Skeletal muscle cell (primary cell): ENCODE measurements at places on chromosomes 5 and 9.

DNA sequence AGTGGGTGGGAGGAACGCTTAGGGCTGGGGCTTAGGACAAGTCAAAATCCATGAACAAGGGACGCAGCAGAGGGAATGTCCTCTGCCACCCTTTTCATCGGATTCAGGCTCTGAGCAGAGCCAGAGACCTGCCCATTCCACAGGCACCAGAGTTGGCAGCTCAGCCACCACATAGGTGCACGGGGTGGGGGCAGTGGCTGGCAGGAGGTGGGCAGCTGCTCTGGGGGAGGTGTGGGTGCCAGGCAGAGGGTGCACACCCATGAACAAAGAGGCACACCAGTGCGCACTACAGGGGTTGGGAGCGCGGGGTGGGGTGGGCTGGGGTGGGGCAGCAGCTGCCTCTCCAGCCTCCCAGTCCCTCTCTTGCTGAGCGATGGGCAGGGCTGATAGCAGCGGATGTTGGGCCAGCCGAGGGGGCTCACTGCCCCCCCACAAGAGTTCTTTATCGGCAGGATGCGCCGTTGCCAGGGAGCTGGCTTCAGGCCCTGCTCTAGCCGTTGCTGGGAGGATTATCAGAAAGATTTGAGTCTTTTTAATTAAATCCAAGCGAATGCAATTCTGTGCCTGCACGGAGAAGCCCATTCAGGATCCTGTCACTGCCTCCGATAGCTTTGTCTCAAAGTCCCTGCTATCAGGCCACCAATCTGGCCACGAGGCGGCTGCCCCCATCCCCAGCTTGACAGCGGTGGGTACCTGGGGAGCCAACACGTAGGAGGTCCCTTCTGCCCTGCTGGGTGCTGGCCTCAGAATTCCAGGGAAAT lies 64.3 kb upstream of the LMX1B start:
- DNase-seq: no peak

GRCh38 chr5:157575381-157576020 lies at the start of gene ADAM19:
Gene ADAM19, minus strand, starts transcription at chr5:157575775. Its CDS starts 79 bp downstream, at chr5:157575696.
- DNase-seq: no peak

- no peak for DNase-seq
Observed at GRCh38 chr5:159430361-159431012, 100.2 kb upstream of the IL12B start.

- DNase-seq: peak; percentile 97
Observed at GRCh38 chr5:167945542-167946384, 345.7 kb upstream of the WWC1 start.

- no peak for DNase-seq
Observed at GRCh38 chr9:121860213-121860612, 208.8 kb downstream of the DAB2IP start.

GRCh38 chr5:158802941-158803341 lies 296.8 kb downstream of the EBF1 start:
- peak; percentile 44 for DNase-seq

DNA sequence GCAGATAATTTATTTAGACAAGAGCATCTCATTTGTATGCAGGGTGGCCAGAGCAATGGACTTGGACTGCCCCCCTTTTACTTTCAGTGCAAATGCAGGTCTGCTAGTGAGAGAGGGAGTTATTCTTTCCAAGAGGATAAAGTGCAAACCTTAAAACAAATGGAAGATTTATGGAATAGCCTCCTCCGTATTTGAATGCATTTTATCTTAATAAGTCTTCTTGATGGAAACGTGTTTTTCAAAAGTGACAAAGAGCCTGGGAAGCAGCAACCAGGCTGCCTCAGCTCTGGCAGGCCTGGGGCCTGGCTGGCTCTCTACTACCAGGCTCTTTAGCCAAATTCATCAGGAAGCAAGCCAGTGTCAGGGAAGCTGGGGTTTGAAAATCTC lies 6.8 kb downstream of the NR2F1 start:
- DNase-seq: no peak
